Ecto neural progenitor cell (in vitro differentiated cells): ENCODE measurements at places on chromosomes 16 and 17.

DNA sequence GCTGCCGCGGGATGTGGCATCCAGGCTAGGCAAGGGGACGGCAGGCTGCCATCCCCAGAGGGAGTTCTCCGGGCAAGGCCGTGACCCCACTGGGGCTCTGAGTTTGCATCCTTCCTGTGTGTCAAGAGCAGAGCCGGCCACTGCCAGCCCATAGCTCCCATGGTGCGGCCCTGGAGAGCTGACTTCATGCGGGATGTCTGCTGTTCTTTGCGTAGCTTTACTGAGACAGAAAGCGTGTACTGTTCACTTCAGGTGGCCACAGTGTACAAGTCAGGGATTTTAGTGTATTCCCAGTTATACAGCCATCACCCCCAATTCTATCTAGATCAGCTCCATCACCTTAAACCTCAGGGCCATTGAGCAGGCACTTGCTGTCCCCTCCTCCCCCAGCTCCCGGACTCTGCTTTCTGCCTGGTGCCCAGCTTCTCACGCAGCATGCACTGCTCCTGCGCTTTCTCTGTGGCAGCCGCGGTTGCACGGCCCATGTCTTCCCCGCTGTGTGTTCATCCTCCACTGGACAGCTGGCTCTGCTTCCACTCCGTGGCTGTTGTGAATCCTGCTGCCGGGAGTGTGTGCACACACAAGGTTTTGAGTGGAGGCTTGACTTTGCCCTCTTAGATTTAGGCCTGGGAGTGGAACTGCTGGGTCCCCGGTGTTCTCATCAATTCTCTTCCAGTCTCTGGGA, 71.2 kb downstream of the KLHDC4 start:
- no peak for DNase-seq

GRCh38 chr17:66542129-66542966, 239.9 kb downstream of the PRKCA start:
- peak; percentile 21 for DNase-seq

GRCh38 chr17:65194670-65195334, 57.6 kb downstream of the RGS9 start:
- DNase-seq, result no peak

DNA sequence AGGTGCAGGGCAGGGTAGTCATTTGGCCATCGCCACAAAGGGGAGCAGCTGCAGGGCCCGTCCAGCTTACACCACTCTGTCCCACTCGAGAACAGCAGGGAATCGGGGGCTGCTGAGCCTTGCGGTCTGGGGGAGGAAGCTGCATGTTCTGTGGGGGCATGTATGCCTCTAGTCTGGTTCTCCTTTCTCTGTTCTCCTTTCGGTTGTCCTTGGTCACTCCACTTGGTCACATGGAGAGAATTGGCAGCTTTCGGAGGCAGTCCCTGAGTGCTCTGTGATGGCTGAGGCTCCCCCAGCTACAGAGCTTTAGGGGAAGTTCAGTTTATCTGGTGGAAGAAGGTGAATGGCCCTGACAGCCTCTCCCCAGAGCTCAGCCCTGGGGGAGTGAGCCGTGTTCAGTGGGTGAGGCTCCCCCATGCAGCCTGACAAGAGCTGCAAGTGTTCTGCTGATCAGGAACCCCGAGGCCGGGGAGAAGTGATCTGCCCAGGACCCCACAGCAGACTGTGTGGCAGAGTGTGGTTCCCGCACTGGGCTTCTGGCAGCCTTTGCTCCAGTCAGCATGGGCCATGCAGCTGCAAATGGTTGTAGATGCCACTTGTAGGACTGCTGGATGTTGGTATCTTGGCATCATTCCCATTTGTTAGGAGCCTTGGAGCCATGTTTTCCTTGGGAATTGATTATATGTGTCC, 22.3 kb upstream of the SMPD3 start:
- no peak for DNase-seq

DNA sequence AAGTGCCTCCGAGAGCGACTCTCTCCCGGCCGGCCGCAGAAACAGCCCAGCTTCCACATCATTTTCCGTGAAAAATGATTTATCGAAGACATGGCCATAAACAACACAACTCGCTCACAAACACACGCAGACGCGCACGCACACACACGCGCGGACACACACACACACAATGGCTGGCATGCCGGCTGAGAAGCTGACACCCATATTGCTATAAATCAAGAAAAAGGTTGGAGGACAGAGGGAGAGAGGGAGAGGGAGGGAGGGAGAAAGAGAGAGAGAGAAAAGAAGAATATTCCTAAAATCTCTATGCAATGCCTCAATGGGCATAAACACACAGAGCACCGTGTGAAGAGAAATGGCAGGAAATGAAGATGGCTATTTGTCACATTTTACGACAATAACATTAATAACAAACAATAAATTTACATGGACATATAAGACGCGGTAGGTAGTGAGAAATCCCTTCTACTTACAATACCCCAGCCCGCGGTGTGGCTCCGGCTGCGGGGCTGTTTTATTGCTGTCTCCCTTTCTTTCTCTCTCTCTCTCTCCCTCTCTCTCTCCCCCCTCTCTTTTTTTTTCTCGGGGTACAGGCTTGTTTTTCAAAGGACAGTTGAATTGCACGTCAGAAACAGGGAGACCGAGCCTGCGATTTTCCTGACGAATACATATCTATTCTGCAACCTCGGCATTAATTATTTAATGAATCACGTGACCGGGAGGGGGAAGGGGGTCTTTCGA, 9.5 kb downstream of the HOXB4 start:
- DNase-seq, result no peak

- no peak for DNase-seq
These were observed 26.5 kb upstream of the LASP1NB start for GRCh38 chr17:38898812-38899348.

GRCh38 chr17:77476931-77477805, 336.4 kb downstream of the SEC14L1 start:
- DNase-seq, result no peak

DNA sequence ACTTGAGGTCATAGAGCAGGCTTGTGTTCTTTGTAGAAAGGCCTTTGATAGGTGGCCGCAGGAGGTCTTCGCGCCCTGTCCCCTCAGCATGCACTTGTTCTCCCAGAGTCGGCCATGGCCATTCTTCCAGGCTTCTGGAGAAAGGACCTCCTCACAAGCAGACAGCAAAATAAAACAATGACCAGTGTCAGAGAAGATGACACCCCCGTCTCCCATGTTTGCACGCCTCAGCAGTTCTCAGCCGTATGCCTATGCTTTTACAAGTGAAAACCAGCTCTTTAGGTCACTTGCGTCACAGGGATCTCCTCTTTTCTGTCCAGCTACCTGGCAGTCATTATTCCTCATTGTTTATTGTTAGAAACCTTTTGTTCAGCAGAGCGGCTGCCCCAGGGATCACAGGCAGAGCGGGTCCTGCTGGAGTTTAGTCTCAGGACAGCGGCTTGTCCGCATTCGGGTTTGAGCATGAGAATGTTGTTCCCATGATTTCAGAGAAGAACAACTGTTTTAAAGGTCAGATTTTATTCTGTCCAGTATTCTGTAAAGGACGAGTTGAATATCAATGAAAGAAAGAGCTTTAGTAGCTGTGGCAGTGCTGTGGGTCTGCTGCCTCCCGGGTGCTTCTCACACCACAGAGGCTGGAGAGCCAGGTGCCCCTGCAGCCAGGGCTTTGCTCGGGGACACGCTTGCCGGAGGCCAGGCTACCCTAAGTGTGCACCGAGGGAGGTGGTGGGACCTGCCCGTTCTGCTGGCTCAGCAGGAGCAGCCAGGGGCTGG, 123.9 kb downstream of the RPTOR start:
- no peak for DNase-seq

GRCh38 chr16:26824469-26824868, 242.3 kb upstream of the C16orf82 start:
- DNase-seq, result peak; percentile 27

GRCh38 chr17:44972953-44973352, 4.8 kb upstream of the C1QL1 start:
- DNase-seq, result no peak

GRCh38 chr17:49255125-49255524, 24.5 kb upstream of the PHOSPHO1 start:
- no peak for DNase-seq

- DNase-seq, result no peak
These were observed 26.6 kb upstream of the GSE1 start for GRCh38 chr16:85586380-85587104.

GRCh38 chr17:20122254-20122879, 113.2 kb downstream of the SPECC1 start:
- DNase-seq, result no peak

- DNase-seq, result no peak
These were observed 9.3 kb downstream of the NUBP1 start for GRCh38 chr16:10752843-10753523.

DNA sequence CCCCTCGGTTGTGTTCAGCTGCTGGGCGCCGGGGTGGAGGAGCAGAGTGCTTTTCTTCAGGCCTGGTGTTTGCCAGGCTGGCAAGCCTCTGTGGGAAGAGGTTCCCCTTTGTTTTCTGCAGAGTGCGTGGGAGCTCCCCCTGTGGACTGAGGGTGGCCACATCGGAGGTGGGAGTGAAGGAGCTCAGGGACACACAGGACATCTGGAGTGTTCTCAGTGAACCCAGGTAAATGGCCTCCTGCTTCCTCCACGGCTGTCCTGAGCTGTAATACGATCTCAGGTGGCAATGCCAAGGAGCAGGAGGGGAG, 39.2 kb upstream of the IRF8 start:
- no peak for DNase-seq

GRCh38 chr16:56987692-56988091, 1.7 kb upstream of the NLRC5 start:
- no peak for DNase-seq

DNA sequence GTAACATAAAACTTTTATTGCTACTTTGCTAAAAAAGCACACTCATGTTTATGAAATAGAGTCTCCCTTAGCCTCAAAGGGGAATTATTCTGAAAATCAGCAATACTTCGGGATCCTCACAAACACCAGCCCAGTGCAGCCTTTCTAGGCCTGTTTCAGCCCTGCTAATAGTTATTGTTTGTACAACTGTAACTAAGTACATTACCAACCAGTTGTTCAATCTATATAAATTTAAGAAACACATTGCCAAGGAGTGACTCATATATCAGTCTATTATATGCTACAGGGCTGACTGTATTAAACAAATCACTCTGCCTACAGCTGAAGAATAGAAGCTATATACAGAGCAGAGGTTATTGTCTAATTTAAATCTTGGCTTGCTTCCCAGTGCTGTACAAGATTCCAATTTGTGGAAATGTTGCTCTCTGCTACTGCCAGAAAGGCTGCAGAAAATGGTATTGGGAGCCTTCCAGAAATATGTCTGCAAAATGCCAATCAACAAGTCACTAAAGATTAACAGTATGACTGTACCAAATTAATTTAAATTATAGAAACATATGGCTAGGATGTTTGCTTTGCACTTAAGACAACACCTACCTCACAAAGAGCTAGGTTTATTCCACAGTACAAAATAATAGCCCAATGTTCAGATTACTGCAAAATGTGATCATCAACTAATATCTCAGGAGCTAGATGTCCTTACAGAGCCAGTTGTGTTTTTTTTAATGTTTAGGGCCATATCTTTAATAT, 49.7 kb downstream of the TOX3 start:
- DNase-seq, result no peak

- peak; percentile 96 for DNase-seq
These were observed 54.8 kb upstream of the MAP3K14 start for GRCh38 chr17:45371414-45372324.

GRCh38 chr16:54309341-54309740, 22.8 kb upstream of the IRX3 start:
- no peak for DNase-seq

GRCh38 chr17:34996422-34997285, 16.3 kb downstream of the LIG3 start:
- DNase-seq, result no peak

DNA sequence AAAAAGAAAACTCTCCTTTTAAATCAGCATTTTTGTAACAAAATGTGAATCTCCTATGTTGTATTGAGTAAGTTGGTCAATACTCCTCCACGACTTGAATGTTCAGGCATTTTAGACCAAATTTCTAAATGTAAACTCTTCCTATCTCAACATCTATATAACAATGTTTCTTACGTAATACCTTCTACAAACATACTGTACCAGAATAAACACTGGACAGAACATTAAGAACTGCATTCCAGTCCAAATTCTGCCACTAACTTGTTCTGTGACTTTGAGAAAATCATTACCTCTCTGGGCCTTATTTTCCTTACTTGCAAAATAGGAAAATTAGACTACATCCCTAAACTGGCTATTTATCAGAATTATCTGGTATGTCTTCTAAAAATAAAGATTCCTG, 40.1 kb downstream of the AKAP10 start:
- DNase-seq, result no peak

DNA sequence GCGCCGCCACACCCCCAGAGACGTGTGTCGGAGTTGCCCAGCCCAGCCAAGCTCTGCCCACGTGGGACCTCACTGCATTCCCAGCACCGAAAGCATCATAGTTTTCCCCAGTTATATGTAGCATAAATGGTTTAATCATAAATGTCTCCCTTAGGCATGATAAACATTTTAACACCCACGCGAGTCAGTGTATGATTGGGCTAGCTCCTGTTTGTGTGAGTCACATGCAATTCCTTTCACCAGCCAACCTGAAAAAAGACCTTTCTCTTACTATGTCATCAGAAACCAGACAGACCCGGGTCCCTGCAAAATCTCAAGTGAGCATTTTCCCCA, 9.2 kb downstream of the TAF1C start:
- no peak for DNase-seq

DNA sequence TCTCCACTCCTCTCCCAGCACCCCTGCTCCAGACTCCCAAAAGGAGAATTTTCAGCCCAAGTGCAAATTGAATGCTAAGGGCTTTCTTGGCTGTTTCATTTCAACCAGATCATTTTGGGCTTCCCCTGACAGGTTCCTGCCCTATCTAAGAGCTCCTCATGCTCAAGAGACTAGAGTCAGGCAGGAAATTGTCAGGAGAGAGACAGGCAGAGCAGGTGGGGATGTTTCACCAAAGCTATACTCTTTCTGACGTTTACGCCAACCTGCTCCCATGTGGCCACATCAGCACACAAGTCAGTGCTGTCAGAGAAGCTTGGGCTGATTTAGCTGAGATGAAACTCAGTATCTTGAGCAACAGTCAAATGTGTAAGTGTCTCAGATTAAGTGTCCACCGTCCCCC, 31.4 kb downstream of the HIC1 start:
- no peak for DNase-seq

GRCh38 chr17:75524970-75525805, at the start of gene LLGL2:
Gene LLGL2 (plus strand): TSS chr17:75525697. CDS start chr17:75543427, 17,730 bp downstream.
- DNase-seq, result peak; percentile 93

DNA sequence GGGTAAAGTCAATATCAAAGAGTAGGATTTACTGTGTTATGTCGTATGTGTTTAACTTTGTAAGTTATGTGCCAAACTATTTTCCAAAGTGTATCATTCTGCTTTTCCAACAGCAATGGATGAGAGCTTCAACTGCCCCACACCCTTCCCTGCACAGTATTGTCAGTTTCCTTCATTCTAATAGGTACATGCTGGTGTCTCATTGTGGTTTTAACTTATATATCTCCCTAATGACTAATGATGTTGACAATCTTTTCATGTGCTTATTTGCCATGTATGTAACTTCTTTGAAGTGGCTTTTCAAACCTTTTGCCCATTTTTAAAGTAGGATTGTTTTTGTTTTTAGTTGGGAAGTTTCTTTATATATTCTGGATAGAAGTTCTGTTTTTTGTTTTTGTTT, 3.8 kb downstream of the DDX19B start:
- DNase-seq, result no peak

- no peak for DNase-seq
These were observed 71.9 kb upstream of the CACNG5 start for GRCh38 chr17:66763056-66763455.
